ENCODE measurements at places on chromosomes 13 and 19.

- no peak for DNase-seq
Observed at GRCh38 chr13:48749144-48749543, 95.4 kb downstream of the CYSLTR2 start.

GRCh38 chr13:37621811-37622361 is 23.3 kb upstream of the POSTN start:
- no peak for DNase-seq

DNA sequence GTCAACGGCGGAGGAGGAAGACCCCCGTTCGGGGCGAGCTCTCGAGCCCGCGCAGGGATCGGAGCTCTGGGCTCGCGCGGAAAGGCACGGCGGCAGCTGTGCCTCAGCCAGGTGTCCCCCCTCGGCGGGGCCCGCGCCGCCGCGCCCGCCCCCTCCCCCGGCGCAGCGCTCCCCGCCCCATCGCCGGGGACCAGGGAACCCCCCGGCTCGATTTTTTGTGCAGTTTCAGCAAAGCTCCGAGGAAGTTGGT is 110.0 kb downstream of the KCNRG start:
- no peak for DNase-seq

- DNase-seq: no peak
Observed at GRCh38 chr13:42883771-42884467, 102.5 kb downstream of the FAM216B start.

DNA sequence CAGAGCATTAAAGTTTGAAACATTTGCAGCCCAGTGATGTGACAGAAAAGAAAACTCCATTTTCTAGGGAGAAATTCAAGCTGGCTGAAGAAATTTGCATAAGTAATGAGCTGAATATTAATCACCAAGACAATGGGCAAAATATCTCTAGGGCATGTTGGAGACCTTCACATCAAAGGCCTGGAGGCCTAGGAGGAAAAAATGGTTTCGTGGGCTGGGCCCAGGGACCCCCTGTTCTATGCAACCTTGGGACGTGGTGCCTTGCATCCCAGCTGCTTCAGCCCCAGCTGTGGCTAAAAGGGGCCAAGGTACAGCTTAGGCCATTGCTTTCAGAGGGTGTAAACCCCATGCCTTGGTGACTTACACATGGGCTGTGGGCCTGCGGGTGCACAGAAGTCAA is 5.7 kb upstream of the CLEC4M start:
- DNase-seq: no peak

DNA sequence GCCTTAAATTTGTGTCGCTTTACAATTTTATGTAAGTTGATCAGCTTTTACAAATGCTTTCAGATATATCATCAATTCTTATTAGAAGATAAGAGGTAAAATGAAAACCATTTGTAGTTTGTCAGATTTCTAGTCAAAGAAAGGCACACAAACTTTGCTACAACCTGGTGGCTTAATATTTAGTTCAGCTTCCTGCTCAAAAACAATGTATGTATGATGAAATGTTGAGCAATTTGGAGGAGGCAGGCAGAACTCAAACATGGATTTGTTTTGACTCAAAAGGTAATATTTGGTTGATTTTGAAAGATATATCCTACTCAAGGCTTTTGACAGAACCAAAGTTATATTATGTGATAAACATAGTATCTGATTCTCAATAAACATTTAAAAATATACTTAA is 24.2 kb downstream of the NEK5 start:
- DNase-seq: no peak

GRCh38 chr13:106533943-106534638 is 1.4 kb downstream of the EFNB2 start:
- DNase-seq: no peak

GRCh38 chr13:39895254-39895653 is 239.8 kb downstream of the COG6 start:
- DNase-seq: no peak

- DNase-seq: no peak
Observed at GRCh38 chr13:113742445-113743120, 16.4 kb upstream of the TMEM255B start.

GRCh38 chr13:64680739-64681138 is 2549.4 kb downstream of the PCDH9 start:
- no peak for DNase-seq

DNA sequence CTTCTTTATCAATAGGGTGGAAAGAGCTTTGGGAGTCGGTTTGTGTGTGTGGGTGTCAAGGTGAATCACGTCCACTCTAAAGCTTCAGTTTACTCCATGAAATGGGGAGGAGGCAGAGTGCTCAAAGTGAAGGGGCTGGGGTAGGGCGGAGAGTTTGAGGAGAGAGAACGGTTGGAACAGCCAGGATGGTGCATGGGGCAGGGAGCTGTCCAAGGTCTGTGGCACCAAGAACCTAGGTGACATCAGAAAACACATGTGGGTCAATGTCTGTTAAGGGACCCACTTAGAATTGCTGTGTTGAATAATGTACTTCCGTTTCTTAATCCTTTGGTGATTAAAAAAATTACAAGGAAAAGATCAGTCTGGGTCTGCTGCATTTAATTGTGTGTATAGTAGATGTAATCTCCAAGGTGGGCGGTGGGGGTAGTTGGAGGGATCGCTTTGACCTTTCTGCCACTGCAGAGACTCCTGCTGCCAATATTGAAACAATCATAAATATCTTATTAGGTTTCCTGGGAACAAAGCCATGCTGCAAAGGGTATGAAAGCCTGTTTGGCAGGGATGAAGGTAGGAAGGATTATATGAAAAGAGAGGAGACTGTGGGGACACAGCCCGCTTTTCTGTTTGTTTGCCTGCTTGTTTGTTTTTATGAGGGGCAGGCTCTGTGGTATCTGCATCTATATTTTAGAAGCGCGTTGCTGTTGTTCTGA is 122.3 kb downstream of the ATP8A2 start:
- no peak for DNase-seq
